ENCODE measurements at places on chromosomes 6 and 20. TPM values are rescaled to one million over a fixed set of nuclear protein-coding genes. Genes with fewer than 3 reads are reported as not detected.

The SLC22A7 gene
- polyA plus RNA-seq: not detected

The HAO1 gene
- polyA plus RNA-seq: not detected

The TMC2 gene
- polyA plus RNA-seq: not detected

The MATN4 gene
- polyA plus RNA-seq: 2.1 TPM

DNA sequence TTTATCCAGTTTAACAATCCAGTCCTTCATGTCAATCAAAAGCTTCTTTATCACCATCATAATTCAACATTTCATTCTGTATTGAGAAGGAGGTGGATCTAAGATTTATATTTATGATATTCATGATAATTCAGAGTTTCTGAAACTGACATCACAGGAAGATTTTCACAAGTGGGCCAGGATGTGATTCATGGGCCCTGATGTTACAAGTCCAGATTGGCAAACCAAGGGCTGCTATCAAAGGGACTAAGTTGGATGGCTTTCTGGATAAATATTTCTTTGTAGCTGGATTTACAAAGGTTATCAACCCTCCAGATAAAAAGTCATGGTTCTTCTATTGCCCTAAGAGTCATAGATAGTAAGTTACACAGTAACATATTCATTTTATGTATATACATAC lies 866.5 kb downstream of the KIF16B start:
- no peak for DNase-seq

DNA sequence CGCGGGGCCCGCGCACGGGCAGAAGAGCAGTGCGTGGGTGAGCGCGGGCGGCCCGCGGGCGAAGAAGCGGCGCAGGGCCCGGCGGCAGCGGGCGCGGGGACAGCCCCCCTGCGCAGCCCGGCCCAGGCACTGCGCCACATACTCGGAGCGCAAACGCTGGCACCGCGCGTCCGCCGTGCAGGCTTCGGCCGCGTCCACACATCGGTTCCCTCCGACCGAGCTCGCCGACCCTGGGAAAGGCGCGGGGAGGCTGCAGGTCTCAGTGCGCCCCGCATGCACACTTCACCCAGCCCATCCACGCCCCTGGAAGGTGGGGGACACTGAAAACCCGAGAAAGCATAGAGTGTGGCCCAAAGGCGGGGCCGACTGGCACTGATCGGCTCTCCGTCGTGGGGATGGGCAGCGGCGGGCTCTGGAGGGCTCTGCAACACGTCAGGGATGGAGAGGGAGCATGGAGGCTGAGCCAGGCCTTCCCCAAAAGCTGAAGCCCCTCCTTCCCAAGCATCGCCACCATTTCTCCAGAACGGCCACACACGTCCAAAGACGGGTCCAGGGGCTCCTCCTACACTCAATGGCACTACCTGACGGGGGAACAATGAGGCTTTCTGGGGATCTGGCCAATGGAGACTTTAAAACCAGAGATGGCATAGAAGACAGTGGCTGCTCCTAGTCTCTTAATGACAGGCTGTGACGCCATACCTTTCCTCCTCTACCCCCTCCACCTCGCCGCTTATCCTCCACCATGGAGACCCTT lies 2.0 kb downstream of the GFRA4 start:
- DNase-seq: no peak

DNA sequence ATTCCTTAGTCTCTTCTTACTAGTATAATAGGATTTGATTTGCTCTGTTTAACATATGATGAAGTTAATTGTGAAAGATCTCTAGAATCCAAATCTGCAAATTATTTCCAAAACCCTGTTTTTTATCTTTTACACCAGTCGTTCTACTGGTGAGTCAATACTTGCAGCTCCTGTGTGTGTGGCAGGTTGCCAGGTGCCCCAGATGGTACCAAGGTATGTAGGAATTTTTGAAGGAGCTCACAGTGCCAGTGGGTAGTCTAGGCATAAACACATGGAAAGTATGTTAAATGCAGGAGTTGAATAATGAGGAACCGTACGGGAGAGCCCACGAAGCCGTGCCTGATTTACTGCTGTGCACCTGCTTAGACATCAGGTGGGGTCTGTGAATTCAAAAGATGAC lies 192.2 kb downstream of the FARS2 start:
- DNase-seq: no peak

- no peak for DNase-seq
Observed at GRCh38 chr6:40362859-40363258, 224.3 kb downstream of the LRFN2 start.

Data from H1 (cell line).